ENCODE measurements at places on chromosomes 4 and X.

GRCh38 chr4:83779103-83780052 lies 243.5 kb downstream of the GPAT3 start:
- DNase-seq = no peak

DNA sequence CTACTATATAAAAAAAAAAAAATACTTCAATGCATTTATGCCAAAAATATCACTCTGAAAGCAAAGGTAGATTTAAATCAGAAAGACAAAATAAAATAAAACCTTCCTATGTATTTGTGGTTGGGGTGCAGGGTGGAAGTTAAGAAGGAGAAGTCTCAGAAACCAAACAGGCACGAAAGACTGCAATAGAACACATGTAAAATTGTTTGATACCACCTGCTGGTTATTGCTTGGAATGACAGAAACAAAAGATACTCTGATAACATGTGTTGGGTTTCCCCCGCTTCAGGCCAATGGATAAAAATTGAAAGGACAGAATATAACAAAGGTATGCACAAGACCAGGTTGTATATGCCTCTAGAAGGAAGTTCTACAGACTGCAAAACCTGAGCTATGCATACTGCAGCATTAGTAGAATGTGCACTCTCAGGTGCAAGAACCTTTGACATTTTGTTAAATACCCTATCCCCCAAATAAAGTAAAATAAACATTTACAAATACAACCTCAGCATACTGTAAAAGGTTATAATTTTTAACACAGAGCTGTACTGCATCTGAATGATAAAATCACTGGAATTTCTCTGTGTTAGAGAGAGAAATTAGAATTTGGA lies 118.8 kb downstream of the GABRA2 start:
- DNase-seq = no peak

DNA sequence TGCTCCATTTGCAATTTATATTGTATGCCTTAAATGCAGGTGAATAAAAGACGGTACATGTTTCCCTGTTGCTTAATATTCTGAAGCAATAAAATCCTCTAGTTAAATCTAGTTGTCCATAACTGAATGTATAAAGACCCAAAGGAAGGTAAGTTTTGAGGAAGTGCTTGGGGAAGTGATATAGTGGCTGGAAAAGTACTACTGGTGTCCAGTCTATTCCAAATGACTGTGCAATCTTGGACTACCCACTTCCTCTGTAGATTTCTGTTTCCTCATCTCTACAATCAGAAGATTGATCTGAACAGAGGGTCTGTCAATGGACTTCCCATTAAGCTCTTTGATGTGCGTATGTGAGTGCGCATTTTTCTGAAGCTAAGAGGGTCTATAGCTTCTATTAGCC lies 17.0 kb downstream of the SNCA start:
- DNase-seq = no peak

DNA sequence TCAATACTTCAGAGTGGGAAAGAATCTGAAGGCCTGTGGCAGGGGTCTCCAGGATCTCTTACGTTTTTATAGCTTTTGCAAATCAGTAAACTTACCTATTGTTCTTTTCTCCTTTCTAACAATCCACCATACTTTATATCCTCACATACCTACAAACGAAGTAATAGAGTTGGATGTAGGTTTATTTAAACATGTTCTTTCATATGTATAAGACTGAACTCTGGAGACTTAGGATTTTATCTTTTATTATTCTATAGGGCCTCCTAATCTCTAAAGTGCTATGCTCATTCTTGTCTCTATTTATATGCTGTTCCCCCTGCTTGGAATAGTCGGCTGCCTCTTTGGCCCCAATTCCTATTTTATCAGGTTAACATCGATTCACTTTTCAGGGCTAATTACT lies 43.8 kb upstream of the NUDT6 start:
- no peak for DNase-seq

DNA sequence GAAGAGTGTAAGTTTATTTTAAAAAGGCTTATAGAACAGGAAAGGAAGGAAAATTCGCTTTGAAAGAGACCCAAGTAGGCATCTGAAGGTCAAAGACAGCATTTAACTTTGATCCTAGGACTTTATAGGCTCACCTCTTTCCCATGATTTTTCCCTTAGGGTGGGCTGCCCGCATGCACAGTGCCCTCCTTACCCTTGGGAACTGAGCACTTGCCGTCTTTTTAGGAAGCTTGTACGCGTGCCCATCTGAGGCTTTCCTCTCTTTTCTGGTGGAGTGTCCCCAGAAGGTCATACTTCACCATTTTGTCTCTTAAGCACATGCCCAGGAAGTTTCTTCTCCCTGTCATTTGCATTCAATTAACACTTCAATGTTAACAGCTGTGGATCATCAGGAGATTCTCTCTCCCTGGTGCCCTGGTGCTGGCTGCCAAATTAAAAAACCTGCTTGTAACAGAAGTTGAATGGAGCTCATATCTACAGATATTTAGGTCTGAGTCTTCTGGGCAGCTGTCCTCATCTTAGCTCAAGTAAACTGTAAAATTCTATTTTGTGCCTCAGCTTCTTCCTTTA lies 38.4 kb upstream of the IL9R start:
- DNase-seq = no peak

DNA sequence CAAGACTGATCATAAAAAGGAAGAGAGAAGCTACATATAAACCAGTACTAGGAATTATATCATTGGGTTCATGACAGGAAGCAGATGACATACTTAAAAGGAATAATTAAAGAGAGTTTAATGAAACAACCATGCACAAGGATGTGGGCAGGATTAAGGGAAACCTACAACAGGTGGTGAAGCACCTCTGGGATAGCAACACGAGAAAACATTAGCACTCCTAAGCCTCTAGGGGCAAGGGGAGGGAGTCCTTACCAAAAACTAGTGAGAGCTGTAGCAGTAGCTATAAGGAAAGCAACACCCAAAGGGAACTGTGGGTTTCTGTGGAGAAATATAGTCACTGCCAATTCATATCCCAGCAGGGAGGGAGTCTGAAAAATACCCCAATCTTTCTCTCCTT lies 7.2 kb upstream of the THOC2 start:
- DNase-seq = no peak

- DNase-seq = no peak
These were observed 39.0 kb downstream of the GUCY1A1 start for GRCh38 chr4:155705664-155706063.
